COR-L47 (cell line): ENCODE measurements at places on chromosomes 6 and 20.

- DNase-seq = no peak
Observed at GRCh38 chr6:23319582-23319981, 750.2 kb downstream of the HDGFL1 start.

DNA sequence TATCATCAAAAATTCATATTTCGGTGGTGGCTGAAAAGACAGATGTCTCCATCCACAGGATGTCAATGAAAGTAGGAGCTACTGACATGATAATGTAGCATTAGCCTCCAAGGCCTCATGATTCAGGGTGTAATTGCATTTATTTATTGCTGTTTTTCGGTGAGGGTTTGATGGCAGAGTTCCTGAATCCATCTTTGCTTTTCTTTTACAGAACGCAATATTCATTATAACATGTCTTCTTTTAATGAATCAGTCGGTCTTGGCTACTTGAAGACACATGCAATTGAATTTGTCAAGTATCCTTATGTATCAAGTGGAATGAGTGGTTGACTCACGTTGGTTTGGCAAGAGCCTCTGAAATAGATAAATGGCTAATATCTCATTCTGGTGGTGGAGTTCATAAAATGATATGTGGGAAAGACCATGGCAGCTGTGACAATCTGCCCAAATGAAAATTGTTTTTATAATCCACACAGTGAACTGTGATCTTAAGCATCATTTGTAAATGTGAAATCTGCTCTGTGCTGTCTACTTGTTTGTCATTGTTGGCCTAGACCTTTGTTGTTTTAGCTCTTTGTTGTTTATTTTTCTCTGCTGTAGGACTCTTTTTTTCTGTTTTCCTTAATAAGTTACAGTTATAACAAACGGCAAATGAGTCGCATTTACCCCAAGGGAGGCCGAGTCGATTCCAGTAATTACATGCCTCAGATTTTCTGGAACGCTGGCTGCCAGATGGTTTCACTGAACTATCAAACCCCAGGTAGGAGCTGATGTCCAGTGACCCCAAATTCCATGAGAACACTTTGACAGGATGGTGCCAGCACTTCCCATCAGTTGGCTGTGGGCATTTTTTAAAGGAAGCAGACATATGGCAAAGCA is 105.7 kb upstream of the LAMP5 start:
- no peak for DNase-seq

GRCh38 chr20:15564981-15565380 is 1008.3 kb downstream of the KIF16B start:
- no peak for DNase-seq

DNA sequence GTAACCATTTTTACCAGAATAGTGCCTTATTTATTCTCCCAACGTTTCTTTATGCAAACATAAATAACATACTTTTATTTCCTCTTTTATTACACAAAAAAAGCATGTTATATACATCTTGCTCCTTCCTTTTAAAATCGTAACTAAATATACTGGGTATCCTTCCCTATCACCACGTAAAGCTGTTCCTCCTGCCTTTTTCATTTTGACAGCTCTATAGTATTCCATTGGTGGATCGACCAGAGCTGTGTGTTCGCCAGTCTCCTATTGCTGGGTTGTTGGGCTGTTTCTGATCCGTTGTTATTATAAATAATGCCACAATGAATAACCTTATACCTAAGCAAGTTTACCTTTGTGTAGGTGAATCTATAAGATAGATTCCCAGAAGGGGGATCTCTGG is 46.9 kb upstream of the DDR1 start:
- DNase-seq = no peak

DNA sequence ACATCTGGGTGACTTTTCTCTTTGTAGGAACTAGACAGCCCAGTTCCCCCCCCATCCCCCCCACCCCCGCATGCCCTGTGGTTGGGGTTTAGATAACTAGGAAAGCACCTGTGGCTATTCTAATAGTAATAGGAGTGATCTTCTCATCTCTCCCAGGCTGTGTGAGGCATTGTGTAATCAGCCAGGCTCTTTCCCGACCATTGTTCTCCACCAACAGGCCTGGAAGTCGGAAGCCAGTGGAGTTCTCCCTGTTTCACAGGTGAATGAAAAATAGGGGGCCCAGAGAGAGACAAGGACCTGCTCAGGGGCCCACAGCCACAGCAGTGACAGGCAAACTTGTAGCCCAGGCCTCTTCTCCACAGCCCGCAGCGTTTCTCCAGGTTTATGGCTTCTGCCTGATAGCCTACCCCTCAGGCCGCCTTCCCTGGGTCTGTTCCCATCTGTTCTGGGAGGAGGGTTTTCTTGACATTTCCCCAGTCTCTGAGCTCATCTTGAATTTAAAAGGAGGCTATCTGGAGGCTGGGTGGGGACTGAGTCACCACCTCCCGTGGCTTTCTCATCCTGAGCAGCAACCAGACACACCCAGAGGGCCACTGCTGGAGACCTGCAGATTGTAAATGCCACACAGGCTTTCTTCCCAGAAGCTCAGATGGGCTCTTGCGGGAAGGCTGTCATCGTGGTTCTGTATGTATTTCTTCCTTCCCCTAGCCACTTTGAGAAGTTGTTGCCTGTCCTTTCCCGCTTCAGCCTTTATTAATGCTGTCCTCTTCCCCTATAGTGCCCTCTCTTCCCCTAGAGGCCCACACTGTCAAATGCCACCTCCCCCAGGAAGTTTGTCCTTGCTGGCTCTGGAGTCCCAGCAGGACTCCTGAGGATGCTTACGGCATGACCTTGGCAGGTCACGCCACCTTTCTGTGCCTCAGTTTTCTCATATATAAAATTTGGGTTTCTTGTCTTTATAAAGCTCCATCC is 75.9 kb upstream of the MYL9 start:
- peak; percentile 56 for DNase-seq

GRCh38 chr20:62305765-62306413 is 3.1 kb downstream of the ADRM1 start:
- DNase-seq = no peak

DNA sequence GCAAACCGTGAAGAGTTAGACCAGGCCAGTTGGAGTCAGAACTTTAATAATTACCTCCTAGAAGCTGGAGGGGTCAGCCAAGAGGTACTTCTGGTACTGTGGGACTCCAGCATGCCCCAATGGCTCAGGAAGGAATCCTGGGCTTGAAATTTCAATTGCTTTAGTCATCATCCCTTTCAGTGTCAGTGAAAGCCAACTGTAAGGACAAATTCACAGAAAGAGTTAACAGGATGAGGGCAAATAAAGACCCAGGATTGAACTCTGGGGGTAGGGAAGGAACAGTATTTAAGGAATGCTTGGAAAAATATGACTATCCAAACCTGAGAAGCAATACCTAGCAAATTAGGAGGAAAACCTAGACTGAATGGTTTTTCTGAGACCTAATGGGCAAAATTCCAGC is 735.1 kb upstream of the MARCKS start:
- DNase-seq = no peak

GRCh38 chr20:53895385-53895755 is 175.0 kb downstream of the BCAS1 start:
- DNase-seq = no peak

- no peak for DNase-seq
Observed at GRCh38 chr6:44667226-44667625, 279.7 kb downstream of the CDC5L start.

DNA sequence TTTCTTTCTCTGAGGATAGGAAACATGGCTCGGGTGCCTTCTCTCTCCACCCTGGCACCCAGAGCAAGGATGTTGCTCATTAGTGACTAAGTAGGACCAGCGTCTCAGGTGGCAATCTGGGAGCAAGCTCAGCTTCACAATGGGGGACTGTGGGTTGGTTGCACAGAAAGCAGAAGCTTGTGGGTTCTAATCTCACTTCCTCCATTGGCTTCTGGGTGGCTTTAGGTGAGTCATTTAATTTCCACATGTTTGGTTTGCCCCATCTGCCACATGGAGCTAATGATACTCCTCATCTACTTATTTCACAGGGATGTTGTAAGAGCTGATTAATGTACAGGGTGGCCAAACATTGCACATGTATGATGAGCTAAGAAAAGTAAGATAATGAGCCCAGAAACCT is 54.8 kb upstream of the AKIRIN2 start:
- no peak for DNase-seq

DNA sequence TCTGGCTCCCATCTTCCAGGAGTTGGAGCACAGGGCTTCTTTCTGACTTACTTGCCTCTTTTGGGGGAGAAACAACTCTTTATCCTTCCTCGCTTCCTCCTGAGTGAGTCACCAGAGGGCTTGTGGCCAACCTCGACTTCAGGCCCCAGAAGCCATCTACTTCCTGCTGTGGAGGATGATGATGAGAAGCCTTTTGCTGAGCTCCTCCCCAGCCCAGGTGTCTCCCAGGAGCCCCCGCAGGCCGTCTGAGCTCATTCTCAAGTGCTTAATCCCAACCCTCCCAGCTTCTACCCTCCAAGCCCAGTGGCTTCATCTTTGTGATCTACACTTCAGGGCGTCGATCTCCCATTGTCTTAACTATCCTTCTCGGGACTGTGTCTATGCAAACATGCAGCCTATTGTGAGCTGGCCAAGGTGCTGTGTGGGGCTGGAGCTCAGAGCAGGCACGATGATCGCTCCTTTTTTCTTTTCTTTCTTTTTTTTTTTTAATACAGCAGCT is 27.9 kb downstream of the SDCBP2 start:
- no peak for DNase-seq

DNA sequence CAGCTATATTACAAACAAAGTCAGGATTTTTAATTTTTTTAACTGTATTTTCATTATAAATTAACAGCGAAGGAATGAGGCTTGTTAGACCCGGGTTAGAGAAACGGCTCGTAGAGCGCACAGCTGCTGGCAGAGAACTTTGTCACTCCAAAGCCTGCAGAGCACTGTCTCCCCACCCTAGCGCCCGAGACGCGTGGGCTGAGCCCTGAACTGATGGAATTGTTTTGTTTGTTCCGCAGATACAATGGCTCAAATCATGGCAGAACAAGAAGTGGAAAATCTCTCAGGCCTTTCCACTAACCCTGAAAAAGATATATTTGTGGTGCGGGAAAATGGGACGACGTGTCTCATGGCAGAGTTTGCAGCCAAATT is 810 bp downstream of the LAMP5 start:
- DNase-seq = no peak

GRCh38 chr6:111829998-111830397 is 43.3 kb downstream of the FYN start:
- DNase-seq = no peak

GRCh38 chr6:139648430-139649000 is 274.1 kb upstream of the CITED2 start:
- DNase-seq = no peak

DNA sequence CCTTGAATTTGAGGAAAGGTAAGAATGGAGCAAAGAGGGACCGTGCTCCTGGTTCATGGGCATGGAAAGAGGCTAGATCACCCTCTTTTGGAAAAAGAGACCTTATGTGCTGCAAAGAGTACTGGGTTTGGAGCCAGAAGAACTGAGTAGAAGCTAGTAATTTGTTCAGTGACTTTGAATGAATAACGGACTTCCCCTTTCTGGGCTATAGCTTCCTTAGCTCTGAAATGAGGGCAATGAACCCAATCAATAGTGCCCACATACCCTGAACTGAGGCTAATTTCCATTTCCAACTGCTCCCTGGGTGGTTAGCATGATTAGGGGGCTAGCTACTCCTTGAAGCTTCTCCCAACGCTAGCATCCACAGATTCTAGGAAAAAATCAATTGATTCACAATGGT is 121.4 kb downstream of the UNC5CL start:
- no peak for DNase-seq

- no peak for DNase-seq
Observed at GRCh38 chr6:68502946-68503345, 132.1 kb upstream of the ADGRB3 start.

DNA sequence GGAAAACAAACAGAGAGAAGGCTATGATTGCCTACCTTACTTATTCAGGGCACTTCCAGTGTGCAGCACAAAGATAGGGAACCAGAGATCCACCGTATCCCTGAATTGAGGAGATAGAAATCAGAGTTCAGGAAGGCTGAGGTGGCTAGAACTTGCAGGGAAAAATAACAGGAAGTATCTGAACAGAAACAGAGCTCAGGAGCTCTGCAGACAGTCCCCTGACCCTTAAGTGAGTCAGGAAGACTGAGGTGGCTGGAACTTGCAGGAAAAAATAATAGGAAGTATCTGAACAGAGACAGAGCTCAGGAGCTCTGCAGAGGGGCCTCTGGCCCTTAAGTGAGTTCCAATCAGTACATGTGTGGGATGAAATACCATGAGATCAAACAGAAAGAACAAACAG is 65.4 kb downstream of the RPRD1B start:
- no peak for DNase-seq

- no peak for DNase-seq
Observed at GRCh38 chr6:106149472-106150069, 63.4 kb downstream of the PRDM1 start.

GRCh38 chr20:58070664-58071196 is 157.7 kb downstream of the ANKRD60 start:
- DNase-seq = no peak

DNA sequence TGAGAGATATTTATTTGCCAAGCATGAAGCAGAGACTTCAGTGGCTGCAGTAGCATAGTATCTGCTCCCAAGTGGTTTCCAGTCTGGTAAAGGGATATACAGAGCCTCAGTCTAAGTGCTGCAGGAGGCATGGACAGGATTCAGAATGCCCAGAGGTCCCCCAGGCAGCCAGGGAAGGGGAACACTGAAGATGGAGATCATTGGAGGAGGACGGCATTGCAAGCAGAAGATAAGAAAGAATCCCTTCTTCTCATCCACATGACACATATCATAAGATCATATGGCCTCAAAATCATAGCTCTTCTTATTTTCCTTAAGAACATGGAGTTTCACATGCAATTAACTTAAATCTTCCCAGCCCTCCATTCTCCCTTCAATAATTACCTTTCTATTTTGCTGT is 136.1 kb downstream of the KCNQ5 start:
- DNase-seq = no peak

GRCh38 chr6:107976155-107976783 is 18.3 kb upstream of the SEC63 start:
- DNase-seq = no peak

DNA sequence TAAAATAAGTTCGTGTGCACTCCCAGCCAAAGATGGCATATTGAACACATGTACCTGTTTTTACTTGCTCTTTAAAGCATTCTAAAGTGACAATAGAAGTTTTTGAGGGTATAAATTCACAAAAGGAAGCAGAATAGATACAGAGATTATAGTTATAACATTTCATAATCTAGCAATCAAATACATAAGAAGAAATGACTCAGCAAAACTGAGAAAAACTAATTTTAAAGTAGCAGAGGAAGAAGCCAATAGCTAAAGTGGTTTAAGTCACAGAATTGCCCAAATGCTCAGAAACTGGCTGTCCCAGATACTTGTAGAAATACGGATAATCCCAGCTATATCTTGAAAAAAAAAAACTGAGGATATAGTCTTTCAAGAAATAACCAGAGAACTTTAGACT is 49.2 kb upstream of the TBC1D32 start:
- DNase-seq = no peak
